Hindlimb muscle (tissue), 1 donor: ENCODE measurements at places on chromosomes 3 and 15. TPM values are rescaled to one million over a fixed set of nuclear protein-coding genes. Genes with fewer than 3 reads are reported as not detected.
A peak's percentile ranks its signal among the peaks of the same experiment; 100 is the strongest.

DNA sequence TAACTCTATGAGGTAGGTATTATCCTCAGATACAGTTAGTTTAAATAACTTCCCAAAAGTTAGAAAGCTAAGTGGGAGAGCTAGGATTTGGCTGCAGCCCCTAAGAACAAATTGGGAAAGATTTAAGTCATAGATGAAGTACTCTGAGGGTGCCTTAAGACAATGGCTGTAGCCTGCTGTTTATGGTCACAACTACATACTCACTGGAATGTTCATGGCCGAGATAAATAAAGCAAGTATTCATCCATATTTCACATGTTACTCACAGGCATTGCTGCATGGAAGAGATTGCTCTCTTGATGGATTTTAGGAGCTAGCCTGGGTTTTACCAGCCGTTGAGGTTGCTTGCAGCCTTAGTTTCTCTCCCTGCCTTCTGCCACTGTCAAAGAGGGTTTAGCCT lies 145.0 kb downstream of the CMSS1 start:
- no peak for DNase-seq

The LIPC gene
- 1.0 TPM for polyA plus RNA-seq

DNA sequence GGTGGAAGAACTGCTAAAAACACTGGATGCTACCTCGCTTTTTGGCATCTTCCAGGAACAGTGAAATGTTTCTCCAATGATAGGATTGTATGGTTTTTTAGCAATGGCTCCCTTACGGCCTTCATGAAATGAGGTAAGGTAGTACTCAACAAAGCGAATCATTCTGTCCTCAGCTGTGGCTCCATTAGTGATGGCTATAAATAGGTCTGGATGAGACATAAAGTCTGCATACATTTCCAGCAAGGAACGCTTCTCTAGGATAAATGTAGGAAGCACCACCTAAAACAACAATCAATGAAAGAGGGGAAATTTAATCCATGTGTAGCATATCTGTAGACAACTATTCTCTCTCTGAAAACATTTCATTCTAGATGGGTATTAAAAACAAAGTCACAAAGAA lies 32.4 kb upstream of the SNX4 start:
- no peak for DNase-seq

DNA sequence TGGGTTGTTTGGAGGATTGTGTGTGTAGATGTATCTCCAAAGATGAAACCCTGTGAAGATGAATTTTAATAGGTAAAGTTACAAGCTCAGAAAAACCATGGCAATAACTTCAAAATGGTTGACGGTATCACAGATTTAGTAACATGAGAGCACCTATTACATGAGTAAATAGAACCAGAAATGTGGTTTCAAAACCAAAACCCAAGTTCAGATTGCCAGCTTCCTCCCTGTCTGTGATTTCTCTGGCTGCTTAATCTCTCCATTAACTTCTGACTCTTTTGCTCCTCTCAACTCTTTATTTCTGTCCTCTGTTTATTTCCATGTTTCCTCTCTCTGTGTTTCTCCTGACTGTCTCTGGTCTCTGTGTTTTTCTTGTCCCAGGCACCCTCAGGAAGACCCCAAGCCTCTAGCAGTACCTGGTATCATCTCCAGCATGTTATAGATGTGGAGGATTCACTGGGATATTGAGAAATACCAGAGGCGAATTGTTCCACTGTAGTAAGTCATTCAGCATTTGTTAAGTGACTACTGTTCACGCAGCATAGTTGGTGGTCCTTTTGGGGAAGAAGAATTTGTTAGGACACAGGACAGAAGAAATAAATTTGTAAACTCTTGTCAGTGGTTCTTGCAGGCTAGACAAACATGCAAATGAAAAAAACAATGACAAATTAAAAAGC lies 138.8 kb downstream of the BBX start:
- no peak for DNase-seq

The MESP2 gene
- 0.22 TPM for polyA plus RNA-seq

GRCh38 chr15:63940966-63941620 lies 105.2 kb downstream of the DAPK2 start:
- no peak for DNase-seq

The PRTG gene
- 2.3 TPM for polyA plus RNA-seq

The ZNF774 gene
- polyA plus RNA-seq, result 3.6 TPM

The CMTM8 gene
- polyA plus RNA-seq, result 2.9 TPM

DNA sequence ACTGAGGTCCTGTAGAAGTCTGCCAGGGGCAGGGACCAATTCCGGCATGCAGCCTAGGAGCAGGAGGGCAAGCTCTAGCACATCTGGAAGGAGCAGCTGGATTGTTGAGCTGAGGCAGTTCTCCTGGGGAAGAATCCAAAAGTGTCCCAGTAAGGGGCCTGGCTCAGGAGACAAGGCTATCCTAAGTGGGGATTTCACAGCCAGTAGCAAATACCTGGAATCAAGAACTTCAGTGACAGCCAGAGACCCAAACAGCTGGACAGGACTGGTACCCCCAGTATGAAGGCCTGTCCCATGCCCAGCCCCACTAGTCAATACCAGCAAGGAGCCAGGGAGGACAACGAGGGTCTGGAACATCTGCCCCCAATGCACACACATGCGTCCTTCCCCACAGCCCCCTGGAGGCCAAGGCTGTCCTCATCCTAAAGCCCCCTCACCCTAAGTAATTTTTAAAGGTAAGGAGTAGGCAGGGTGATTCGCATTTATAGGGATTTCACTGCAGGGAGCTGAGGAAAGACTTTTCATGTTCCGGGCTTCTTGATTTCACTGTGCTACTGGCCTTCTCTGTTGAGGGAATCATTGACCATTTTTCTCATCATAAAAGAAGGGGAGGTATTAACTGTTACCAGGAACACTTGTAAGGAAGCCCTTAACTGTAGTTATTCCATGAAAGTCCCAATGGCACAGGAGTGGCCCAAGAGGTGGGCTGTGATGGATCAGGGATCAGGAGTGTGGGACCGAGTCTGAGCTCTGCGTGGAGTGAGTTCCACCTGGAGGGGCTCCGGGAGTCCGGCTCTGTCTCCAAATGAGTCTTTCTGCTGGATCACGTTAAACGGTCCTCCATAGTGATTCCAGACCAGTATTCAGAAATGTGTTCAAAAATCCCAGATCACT lies 2.6 kb upstream of the CHSY1 start:
- DNase-seq, result no peak

DNA sequence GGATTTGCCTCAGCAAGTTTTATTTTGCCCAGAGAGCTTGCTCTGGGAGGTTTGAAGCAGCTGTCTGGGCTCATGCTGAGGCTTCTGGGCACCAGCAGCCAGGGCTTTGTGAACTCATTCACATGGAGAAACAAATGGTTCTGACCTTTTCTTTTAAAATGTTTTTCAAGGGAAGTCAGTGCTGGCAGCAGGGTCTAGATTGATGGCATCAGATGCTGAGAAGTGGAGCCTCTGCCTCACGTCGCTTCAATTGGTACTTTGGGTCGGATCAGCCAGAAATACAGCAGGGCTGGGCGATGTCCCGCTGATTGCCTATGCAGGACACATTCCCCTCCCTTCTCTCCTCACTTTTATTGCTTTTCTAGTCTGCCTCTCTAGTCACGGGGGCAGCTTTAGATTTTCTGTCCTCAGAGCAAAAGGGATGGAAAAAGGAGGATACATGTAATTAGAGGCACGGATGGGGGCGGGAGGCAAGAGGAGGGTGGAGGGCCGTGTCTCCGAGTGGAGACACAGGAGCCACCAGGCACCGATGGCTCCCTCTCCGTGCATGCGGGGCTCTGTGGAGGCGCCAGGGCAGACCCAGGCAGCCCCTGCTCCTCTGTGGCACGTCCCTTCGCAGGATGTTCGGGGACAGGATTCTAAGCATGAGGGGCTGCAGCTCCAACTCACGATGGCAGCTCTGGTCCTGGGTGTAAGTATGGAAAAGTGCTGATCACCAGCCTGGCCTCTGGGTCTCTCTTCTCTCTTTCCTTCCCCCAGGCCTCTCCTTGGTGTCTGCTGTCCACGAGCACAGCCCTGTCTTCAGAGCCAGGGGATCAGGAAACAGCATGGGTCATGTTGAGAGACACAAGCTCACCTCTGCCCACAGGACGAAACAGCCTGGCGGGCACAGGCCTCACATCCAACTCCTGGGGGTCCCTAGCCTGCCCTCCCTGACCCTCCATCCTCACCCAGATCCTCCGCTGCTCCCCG lies 116.1 kb downstream of the FAM43A start:
- DNase-seq, result no peak

The ZDHHC23 gene
- 0.94 TPM for polyA plus RNA-seq

DNA sequence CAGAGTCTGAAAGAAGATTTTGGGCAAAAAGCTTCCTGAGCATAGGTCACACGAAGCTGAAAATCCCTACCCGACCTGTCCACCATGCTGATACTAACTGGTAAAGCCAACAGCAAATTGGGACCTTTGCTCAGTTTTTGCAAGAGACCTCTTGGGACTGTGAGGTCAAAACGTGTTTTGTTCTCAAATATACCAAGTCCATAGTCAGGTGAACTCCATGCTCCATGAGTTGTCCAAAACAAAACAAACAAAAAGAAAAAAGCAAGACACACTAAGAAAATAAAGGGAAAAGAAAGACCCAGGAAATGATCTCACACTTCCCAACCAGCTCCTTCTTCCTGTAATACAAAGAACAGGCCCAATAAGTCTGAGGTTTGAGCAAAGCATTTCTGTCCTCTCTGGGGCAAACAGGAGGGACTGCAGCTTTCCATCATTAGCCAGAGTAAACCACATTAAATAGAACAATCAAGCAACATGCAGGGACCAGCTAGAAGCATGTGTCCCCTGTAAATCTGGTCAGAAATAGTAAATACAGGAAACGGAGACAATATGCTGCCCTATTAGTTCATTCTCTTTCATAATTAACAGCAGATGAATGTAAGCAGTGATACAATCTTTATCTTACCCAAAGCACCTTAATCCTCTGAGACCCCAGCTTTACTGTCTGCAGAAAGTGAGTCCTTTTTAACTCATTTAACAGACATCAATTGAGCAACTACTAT lies 125.0 kb upstream of the LIPC start:
- DNase-seq, result no peak

- peak; percentile 90 for DNase-seq
Observed at GRCh38 chr3:64224826-64225610, at the start of gene PRICKLE2. PRICKLE2 (minus strand) TSS chr3:64225466; CDS start chr3:64198927, 26,539 bp downstream.

- DNase-seq, result no peak
Observed at GRCh38 chr3:138139691-138140090, 7.5 kb upstream of the A4GNT start.

GRCh38 chr3:106428565-106428994 lies 559.8 kb upstream of the CBLB start:
- DNase-seq, result no peak

DNA sequence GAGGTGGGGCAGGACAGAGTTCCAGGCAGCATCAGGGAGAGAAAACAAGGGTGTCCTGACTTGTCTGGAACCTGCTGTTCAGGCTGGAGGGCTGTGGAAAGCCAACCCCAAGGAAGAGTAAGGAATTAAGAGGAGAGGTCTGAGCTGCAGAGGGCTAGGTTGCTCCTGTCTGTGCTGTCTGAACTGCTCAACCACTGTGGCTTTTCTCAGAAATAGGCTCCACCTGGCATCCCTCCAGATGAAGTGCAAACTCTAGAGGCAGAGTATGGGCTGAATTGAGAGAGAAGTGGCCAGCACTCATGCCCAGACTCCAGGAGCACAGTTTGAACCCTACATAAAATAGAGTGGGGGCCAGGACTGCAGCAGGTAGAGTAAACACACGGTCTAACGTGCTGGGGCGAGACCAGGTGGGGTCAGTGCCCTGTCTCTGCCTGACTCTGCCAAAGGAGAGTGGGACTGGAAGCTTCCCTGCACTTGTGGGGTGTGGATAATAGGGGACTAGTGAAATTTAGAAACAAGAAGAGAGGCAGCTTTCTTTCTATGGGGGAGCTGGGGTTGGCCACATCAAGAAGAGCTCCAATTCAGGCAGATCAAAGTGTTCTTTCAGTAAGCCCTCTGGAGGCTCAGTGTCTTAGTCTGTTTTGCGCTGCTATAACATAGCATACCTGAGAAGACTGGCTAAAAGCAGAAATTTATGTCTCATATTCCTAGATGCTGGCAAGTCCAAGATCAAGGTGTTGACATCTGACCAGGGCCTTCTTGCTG lies 28.0 kb upstream of the MNS1 start:
- DNase-seq, result no peak

The RNF168 gene
- 9.6 TPM for polyA plus RNA-seq

DNA sequence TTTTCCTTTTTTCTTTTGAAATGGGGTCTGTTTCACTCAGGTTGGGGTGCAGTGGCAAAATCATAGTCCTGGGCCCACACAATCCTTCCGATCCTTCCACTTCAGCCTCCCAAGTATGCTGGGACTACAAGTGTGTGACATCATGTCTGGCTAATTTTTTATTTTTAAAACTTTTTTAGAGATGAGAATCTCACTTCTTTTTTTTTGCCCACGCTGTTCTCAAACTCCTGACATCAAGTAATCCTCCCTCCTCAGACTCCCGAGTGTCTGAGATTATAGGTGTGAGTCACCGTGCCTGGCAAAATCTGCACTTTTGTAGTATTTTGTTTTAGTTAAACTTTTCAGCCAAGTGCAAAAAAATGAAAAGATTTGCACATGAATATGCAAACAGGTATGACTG lies 171.0 kb downstream of the FNDC3B start:
- no peak for DNase-seq

DNA sequence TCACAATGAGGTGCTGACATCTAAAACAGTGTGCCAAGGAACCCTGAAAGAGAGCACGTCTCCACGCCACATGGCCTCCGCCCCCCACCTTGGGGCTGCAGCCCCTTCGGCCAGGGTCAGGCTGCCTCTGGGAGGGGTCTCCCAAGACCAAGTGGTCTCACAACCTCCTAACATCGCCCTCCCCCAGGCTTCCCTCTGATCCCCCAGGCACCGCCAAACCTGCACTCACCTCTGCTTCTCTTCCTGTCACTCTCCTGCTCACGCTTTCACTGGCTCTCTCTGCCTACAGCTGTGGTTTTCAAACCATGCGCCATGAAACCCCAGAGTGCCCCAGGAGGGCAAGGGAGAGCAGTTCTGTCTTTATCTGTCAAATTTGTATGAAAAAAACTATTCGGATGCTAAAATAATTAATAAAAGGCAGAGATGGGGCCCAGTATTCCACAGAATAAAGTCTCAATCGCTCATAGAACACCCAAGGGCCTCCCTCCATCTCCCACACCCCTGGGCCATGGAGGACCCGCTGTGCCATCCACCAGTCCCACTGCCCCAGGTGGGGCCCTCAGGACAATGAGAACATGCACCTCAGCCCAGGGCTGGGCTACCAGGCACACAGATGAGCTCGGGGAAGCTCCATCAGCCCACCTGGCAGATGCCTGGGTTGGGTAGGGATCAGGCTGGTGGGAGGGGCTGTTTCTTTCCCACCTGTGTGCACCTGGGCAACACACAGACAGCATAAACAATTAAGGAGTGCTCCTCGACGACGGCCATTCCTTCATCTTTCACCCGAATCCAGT lies 21.5 kb downstream of the CYFIP1 start:
- no peak for DNase-seq

GRCh38 chr15:68598171-68599152 lies 19.7 kb downstream of the CORO2B start:
- DNase-seq, result no peak

DNA sequence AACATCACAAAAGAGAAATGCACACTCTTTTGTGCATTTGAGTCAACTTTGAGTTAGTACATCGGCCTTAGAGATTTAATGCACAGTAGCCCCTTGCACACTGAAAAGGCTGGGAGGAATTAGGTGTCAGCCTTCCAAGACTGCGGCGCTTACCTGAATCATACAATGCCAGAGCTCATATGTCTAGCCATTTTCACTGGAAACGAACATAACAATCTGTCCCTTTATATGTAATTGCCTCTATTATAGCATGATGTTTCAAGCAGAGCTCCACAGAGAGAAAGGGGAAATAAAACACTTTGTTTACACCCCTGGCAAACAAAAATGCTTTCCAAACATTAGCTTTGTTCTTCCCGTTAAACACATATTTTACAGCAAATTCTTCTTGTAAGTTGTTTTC lies 315.7 kb upstream of the SLCO3A1 start:
- DNase-seq, result peak; percentile 29

The GHSR gene
- not detected for polyA plus RNA-seq

- peak; percentile 36 for DNase-seq
Observed at GRCh38 chr3:189457631-189458412, 173.4 kb upstream of the TP63 start.
